Ascending aorta (tissue), 2 donors: ENCODE measurements at places on chromosomes 2 and 18. TPM values are rescaled to one million over a fixed set of nuclear protein-coding genes. Genes with fewer than 3 reads are reported as not detected.

The EPAS1 gene
- 1,738 TPM for total RNA-seq

The CLEC4F gene
- not detected for total RNA-seq

The FEZ2 gene
- 31.8 TPM for total RNA-seq

The C2orf66 gene
- total RNA-seq: not detected

The CIAO1 gene
- 127 TPM for total RNA-seq

The HOXD1 gene
- total RNA-seq: 9.8 TPM

The RASGRP3 gene
- 1.6 TPM for total RNA-seq

- peaks cover 37% of the 10 kb centered on the region for H3K36me3 ChIP-seq
- DNase-seq: no peak
- H3K27ac ChIP-seq: no peak overlapping the region
- no peaks in the 10 kb centered on the region for H3K27me3 ChIP-seq
Measured at GRCh38 chr2:239164335-239164871, 236.4 kb downstream of the HDAC4 start.

DNA sequence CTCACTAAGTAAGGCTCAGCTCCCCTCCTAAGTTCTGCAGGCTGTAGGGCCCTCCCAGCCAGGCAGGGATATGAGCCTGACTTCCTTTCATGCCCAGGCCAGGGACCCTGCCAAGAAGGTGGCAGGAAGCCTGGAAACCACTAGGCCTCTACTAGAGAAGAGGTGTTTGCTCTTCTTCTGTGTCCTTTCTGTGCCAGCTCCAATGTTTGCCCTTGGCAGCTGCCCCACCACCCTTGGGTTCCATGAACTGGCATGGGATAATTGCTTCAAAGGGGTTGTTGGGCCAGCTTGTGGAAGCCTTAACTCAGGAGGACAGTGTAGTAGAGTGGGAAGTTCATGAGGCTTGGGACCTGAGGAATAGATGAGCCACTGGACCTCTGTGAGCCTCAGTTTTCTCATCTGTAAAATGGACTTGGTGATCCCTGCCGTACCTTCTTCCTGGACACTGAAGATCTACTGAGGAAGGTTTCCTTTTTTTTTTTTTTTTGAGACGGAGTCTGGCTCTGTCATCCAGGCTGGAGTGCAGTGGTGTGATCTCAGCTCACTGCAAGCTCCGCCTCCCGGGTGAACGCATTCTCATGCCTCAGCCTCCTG, 3.9 kb downstream of the SLC35F6 start:
- H3K4me1 ChIP-seq: peaks cover 25% of the 10 kb centered on the region
- no peaks in the 10 kb centered on the region for H3K36me3 ChIP-seq
- peak overlapping the region; percentile 81 for H3K27ac ChIP-seq
- DNase-seq: no peak

- H3K4me3 ChIP-seq: no peak overlapping the region
- H3K27me3 ChIP-seq: no peaks in the 10 kb centered on the region
- no peak overlapping the region for H3K27ac ChIP-seq
- H3K36me3 ChIP-seq: no peaks in the 10 kb centered on the region
- DNase-seq: no peak
Measured at GRCh38 chr2:24448797-24449196, 42.3 kb upstream of the NCOA1 start.

GRCh38 chr2:36362291-36362690, 6.7 kb downstream of the CRIM1 start:
- peaks cover 63% of the 10 kb centered on the region for H3K4me1 ChIP-seq

GRCh38 chr2:49948744-49949143, 794.4 kb upstream of the FSHR start:
- H3K4me1 ChIP-seq: no peaks in the 10 kb centered on the region
- DNase-seq: no peak
- H3K27ac ChIP-seq: no peak overlapping the region
- no peak overlapping the region for H3K4me3 ChIP-seq
- no peaks in the 10 kb centered on the region for H3K27me3 ChIP-seq

GRCh38 chr2:118882693-118883336, 35.4 kb upstream of the EN1 start:
- no peaks in the 10 kb centered on the region for H3K27me3 ChIP-seq
- no peaks in the 10 kb centered on the region for H3K4me1 ChIP-seq
- H3K4me3 ChIP-seq: peak overlapping the region; percentile 24
- H3K27ac ChIP-seq: no peak overlapping the region

DNA sequence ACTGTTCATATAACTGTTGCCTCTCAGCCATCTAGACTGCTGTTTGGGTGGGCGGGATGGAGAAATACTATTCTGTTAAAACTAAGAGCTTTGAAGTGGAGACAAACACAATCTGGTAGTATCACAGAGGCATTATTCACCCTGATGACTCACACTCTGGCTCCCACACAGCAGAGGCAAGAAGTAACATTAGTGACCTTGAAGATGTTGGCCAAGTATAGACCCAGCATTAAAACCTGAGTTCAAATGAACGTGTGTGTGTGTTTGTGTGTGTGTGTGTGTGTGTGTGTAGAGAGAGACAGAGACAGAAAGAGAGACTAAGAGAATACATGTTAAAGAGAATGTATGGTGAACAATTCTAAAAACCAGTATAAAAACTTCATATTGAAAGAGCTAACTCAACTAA, 22.5 kb upstream of the ACVR1 start:
- no peaks in the 10 kb centered on the region for H3K4me1 ChIP-seq
- no peak overlapping the region for H3K4me3 ChIP-seq
- no peaks in the 10 kb centered on the region for H3K36me3 ChIP-seq
- no peak for DNase-seq

DNA sequence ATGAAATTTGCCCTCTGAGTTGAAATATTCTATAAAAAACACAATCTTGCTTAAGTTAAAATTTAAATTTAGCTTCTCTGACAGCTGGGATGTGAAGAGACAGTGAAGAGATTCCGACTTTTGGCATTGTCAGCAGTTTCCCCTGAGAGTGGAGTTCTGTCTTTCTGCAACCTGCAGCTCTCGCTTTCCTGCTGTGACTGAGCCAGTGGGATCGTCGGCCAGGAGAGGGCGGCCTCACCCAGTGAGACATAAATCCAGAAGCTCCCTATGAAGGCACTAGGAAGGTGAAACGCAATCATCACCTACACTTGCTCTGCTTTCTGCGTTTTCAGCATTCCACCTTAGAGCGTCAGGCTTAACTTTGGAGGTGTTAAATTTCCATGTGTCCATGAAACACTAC, 75.4 kb upstream of the HNMT start:
- H3K27me3 ChIP-seq: no peaks in the 10 kb centered on the region
- H3K4me3 ChIP-seq: no peak overlapping the region
- no peaks in the 10 kb centered on the region for H3K36me3 ChIP-seq

DNA sequence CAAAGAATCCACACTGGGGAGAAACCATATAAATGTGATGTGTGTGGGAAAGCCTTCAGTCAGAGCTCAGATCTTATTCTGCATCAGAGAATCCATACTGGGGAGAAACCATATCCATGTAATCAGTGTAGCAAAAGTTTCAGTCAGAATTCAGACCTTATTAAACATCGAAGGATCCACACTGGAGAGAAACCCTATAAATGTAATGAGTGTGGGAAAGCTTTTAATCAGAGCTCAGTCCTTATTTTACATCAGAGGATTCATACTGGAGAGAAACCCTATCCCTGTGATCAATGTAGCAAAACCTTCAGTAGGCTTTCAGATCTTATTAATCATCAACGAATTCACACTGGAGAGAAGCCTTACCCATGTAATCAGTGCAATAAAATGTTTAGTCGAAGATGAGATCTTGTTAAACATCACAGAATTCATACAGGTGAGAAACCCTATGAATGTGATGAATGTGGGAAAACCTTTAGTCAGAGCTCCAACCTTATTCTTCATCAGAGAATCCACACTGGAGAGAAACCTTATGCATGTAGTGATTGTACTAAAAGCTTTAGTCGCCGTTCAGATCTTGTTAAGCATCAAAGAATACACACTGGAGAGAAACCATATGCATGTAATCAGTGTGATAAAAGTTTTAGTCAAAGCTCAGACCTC, 16.7 kb upstream of the ZSCAN30 start:
- H3K36me3 ChIP-seq: peaks cover 44% of the 10 kb centered on the region
- DNase-seq: no peak
- no peak overlapping the region for H3K4me3 ChIP-seq
- H3K27me3 ChIP-seq: no peaks in the 10 kb centered on the region
- no peak overlapping the region for H3K27ac ChIP-seq

- no peaks in the 10 kb centered on the region for H3K27me3 ChIP-seq
- no peak overlapping the region for H3K27ac ChIP-seq
- H3K4me1 ChIP-seq: peaks cover 9% of the 10 kb centered on the region
- DNase-seq: no peak
- H3K36me3 ChIP-seq: no peaks in the 10 kb centered on the region
- no peak overlapping the region for H3K4me3 ChIP-seq
Measured at GRCh38 chr2:71941726-71942525, 205.7 kb downstream of the CYP26B1 start.
